ENCODE measurements at places on chromosomes 16 and 17.
A peak's percentile ranks its signal among the peaks of the same experiment; 100 is the strongest.

GRCh38 chr16:73506568-73507056, 458.7 kb upstream of the ZFHX3 start:
- DNase-seq, result no peak

- DNase-seq, result peak; percentile 25
Measured at GRCh38 chr16:4660454-4661007, 32.8 kb upstream of the NUDT16L1 start.

GRCh38 chr16:85667841-85668413, 20.8 kb downstream of the GINS2 start:
- DNase-seq, result no peak

- DNase-seq, result no peak
Measured at GRCh38 chr17:50423553-50424159, 2.4 kb upstream of the ACSF2 start.

DNA sequence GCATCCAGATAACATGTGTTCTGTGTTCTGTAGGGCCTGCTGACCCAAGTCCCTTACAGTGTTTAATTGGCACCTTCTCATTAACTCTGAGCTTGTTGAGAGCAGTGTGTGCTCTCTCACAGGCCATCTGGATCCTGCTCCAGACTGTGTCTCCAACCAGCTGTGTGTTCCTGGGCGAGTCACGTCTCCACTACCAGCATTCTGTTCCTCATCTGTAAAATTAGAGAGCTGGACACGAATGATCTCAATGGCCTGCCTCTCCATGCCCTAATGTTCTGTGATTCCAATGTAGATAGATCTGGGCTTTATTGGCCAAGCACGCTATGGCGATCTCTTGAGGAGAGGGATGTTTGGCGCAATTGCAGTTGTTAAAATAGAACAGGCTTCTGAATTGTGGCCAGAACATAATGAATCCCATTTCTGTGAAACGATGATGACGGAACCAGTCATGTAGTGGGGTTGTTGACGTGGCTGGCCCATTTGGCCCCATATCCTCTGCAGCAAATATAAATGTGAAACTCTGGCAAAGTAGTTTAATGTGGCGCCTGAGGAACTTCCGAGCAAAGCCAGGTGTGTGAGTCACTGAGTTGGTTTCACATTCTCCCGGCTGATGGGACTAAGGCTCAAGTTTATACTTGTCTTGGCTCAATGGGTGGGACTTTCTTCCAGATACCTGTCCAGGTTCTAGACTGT, 22.2 kb downstream of the TBX4 start:
- no peak for DNase-seq

DNA sequence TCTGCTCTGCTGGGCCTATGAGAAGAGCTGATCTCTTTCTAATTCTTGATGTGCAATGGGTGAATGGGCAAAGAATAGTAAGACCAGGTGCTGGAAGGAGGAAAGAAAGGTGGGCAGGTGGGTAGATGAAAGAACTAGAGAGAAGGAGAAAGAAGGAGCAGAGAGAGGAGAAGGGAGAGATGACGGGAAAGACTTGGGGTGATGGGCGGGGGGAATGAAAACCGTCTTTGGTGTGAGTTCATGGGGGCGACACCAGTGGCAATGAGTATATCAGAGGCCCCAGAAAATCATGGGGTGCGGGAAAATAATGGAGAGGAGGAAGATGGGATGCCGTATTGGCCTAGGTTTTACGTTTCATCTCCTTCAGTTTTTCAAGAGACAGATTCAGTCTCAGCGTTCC, 128.8 kb upstream of the PLCG2 start:
- DNase-seq, result no peak

GRCh38 chr16:48628359-48628985, 18.5 kb upstream of the N4BP1 start:
- DNase-seq, result no peak

- no peak for DNase-seq
Measured at GRCh38 chr16:27080895-27081294, 14.2 kb downstream of the C16orf82 start.

GRCh38 chr17:81508639-81509206, 3.9 kb downstream of the ACTG1 start:
- peak; percentile 51 for DNase-seq

- peak; percentile 45 for DNase-seq
Measured at GRCh38 chr17:3961564-3962047, 2.6 kb downstream of the ATP2A3 start.

DNA sequence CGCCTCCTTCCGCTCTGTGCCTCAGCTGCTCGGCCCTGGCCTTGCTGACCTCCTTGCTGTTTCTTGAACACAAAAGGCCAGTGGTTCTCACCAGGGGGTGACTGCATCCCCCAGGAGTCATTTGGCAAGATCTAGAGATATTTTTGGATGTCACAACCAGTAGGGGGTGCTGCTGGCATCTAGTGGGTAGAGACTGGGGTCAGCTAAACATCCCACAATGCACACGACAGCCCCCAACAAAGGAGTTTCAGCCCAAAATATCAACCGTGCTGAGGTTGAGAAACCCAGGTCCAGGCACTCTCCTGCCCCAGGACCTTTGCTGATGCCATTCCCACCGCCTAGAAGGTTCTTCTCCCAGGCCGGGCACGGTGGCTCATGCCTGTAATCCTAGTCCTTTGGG, 39.7 kb downstream of the ABCC6 start:
- no peak for DNase-seq

- no peak for DNase-seq
Measured at GRCh38 chr17:78462148-78462547, 83.7 kb downstream of the PGS1 start.

- DNase-seq, result no peak
Measured at GRCh38 chr17:61454381-61455323, 2.4 kb downstream of the TBX4 start.

- no peak for DNase-seq
Measured at GRCh38 chr16:57307365-57307764, 22.9 kb upstream of the PLLP start.

DNA sequence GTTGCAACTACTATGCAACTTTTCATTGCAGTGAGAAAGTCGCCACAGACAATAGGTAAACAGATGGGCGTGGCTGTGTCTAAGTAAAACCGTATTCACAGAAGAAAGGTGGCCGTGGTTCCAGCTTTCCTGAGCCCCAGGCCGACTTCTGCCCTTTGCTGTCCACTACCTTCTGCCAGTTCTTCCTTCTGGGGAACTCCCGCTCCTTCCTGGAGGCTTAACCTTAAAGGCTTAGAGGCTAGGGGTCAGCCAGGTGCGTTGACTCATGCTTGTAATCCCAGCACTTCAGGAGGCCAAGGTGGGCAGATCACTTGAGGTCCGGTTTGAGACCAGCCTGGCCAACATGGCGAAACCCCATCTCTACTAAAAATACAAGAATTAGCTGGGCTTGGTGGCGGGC, 2.1 kb upstream of the SEPTIN12 start:
- no peak for DNase-seq

- no peak for DNase-seq
Measured at GRCh38 chr17:61331178-61331577, 68.5 kb upstream of the TBX2 start.

- DNase-seq, result no peak
Measured at GRCh38 chr17:17853811-17854447, 17.1 kb upstream of the SREBF1 start.

GRCh38 chr16:87330257-87330624, 13.0 kb upstream of the C16orf95 start:
- DNase-seq, result no peak

GRCh38 chr17:3602499-3602898, 6.7 kb downstream of the TRPV1 start:
- no peak for DNase-seq

DNA sequence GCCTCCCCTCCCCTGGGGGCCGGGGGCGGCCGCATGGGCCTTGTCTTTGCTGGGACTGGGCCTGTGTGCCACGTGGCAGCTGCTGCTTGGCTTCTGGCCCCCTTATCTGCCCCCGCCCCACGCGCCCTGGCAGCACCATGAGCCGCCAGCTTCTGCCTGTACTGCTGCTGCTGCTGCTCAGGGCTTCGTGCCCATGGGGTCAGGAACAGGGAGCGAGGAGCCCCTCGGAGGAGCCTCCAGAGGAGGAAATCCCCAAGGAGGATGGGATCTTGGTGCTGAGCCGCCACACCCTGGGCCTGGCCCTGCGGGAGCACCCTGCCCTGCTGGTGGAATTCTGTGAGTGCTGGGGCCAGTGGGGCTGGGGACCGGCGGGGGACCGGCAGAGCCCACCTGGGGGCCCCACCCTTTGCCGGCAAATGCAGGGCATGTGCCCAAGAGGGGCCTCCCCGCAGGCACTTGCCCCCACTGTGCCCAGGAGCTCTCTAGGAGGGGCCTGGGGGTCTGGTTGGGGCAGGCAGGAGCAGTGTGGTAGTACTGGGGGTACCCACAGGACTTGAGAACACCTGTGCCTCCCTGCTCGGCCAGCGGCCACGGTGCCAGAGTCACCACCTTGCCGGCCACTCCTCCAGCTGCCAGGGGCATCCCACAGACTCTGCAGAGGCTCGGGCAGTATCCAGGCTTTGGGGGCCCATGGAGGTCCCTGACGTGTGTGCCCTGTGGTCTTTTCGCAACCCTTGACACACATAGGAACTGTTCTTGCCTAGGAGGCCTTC, at the start of gene PDIA2:
TSS of gene PDIA2 (plus strand) at position 132 of the 773 bp plus-strand sequence. CDS start at position 138, 6 bp downstream.
- no peak for DNase-seq

GRCh38 chr17:12995896-12996295, 21.9 kb downstream of the ELAC2 start:
- no peak for DNase-seq

- DNase-seq, result peak; percentile 74
Measured at GRCh38 chr17:50139950-50140885, 10.3 kb upstream of the SAMD14 start.

- no peak for DNase-seq
Measured at GRCh38 chr16:80804526-80805383, at the start of gene CDYL2. CDYL2 (minus strand) TSS chr16:80804598; CDS start chr16:80804173, 425 bp downstream.

GRCh38 chr17:36977568-36977967, 28.8 kb downstream of the AATF start:
- DNase-seq, result no peak

DNA sequence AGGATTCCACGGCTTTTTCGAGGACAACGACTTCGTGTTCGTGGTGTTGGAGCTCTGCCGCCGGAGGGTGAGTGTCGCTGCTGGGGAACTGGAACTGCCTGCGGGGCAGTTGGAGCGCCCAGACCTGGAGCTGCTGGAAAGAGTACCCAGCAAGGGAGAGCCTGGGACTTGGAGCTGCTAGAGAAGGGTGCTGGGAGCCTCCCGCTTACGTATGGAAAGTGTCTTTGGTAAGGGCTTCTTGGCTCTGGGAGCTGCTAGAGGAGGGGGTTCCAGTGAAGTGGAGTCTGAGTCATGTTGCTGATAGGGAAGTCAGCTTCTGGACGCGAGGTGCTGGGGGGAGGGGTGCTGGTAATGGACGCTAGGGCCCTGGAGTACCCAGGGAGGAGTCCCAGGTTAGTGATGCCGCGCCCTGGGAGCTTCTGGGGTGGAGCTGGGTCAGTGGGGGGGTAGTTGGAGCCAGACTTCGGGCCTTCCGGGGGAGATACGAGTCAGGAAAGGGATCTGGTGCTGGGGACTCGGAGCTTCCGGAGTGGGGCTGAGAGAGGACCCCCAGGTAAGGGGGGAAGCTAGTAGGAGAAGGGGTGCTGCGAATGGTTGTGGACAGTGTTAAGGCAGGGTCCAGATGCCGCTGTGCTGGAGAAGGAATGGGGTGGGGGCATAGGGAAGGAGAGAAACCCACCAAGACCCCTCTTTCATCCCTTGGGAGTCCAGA, 741 bp downstream of the PLK1 start:
- no peak for DNase-seq

- no peak for DNase-seq
Measured at GRCh38 chr17:30318155-30318554, 15.7 kb downstream of the TMIGD1 start.

- peak; percentile 17 for DNase-seq
Measured at GRCh38 chr16:57609541-57610401, 18.7 kb upstream of the ADGRG1 start.

DNA sequence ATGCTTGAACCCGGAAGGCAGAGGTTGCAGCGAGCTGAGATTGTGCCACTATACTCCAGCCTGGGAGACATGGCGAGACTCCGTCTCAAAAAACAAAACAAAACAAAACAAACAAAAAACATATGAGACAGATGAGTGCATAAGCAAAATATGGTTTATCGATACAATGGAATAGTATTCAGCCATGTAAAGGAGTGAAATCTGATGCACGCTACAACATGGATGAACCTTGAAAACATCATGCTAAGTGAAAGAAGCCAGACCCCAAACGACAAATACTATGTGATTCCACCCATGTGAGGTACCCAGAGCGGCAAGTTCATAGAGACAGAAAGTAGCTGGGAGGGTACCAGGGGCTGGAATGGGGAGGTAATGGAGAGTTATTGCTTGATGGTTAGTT, 6.8 kb downstream of the PLCD3 start:
- no peak for DNase-seq

GRCh38 chr16:73057291-73058210, 9.6 kb upstream of the ZFHX3 start:
- DNase-seq, result no peak

GRCh38 chr17:18964018-18964351, 12.0 kb downstream of the SLC5A10 start:
- DNase-seq, result no peak

- DNase-seq, result no peak
Measured at GRCh38 chr16:84600343-84601229, 17.3 kb downstream of the COTL1 start.

DNA sequence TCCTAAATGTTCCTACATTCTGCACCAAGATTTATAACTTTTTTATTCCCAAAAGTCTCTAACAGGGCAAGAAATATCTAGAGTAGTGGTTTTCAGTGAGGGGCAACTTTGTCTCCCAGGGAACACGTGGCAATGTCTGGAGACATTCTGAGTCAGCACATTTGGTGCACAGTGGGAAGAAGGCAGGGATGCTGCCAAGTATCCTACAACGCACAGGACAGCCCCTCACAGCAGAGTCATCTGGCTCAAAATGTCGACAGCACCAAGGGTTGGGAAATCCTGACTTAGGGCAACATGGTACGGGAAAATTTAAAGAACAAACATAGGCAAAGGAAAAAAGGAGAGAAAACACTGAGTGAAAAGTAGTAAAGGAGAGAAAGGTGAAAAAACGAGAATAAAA, 61.8 kb downstream of the SMG6 start:
- DNase-seq, result no peak

DNA sequence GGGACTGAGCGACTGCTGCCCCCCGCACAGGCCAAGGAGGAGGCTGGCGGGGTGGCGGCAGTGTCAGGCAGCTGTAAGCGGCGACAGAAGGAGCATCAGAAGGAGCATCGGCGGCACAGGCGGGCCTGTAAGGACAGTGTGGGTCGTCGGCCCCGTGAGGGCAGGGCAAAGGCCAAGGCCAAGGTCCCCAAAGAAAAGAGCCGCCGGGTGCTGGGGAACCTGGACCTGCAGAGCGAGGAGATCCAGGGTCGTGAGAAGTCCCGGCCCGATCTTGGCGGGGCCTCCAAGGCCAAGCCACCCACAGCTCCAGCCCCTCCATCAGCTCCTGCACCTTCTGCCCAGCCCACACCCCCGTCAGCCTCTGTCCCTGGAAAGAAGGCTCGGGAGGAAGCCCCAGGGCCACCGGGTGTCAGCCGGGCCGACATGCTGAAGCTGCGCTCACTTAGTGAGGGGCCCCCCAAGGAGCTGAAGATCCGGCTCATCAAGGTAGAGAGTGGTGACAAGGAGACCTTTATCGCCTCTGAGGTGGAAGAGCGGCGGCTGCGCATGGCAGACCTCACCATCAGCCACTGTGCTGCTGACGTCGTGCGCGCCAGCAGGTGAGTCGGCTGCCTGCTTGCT, 5.6 kb upstream of the TMEM88 start:
- no peak for DNase-seq

- peak; percentile 48 for DNase-seq
Measured at GRCh38 chr17:46979147-46979863, at the start of gene RPRML. RPRML (minus strand) TSS chr17:46979253; CDS start chr17:46979007, 246 bp downstream.

- no peak for DNase-seq
Measured at GRCh38 chr17:71593078-71593477, 527.7 kb upstream of the SOX9 start.

All from DMS 273 treated with DMSO at 0.1 percent for 48 hours (cell line).